Fibroblast of skin of back (primary cell): ENCODE measurements at places on chromosomes 5 and 9.
A peak's percentile ranks its signal among the peaks of the same experiment; 100 is the strongest.

GRCh38 chr9:85427772-85428171, 314.0 kb downstream of the AGTPBP1 start:
- no peak for DNase-seq

GRCh38 chr5:31148959-31149475, 44.5 kb upstream of the CDH6 start:
- peak; percentile 36 for DNase-seq

DNA sequence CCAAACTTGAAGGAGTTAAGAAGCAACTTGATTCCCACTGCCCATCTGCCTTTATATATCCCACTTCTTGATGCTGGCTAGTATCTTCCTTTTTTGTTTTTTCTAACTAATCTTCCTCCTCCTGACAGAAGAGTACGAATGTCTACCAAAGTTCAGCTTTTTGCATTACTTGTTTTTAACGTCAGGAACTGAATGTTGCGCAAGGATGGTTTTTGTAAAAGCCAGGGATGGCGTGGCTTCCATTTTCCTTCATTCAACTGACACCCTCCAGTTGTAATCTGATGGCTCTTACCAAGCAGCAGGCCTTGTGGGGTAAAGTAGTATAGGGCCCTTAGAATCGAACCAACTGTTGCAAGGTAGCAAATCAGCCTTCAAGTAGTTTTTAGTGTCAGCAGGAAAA, 70.8 kb upstream of the GPR151 start:
- DNase-seq = no peak

DNA sequence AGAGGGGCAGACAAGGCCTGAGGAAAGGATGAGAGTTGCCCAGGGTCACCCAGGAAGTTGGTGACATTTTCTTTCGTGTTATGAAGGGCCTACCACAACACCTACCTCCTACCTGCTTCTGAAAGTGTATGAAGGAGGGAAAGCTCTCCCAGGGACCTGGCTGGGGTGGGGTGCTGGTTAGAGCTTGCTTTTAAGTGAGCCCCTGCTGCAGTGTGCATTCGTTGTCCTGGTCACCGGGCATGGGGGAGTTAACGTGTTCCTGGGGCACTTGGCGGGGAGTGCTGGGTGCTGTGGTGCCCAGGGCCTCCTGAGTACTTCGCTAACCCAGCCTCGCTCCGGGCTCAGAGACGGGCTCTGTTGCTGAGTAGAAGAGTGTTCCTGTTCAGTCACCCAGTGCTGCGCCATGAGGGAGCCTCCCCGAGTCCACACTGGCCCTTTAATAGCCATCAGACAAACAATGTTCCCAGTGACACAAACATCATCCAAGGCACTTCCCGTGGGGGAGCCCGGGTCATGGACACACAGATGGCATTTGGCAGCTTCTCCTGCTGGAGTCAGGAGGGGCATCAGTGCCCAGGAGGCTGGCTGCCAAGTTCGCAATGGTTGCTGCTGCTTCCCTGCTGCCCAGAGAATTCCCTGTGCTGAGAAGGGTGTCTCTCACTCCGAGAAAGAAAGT, 85.7 kb downstream of the AMBP start:
- DNase-seq = no peak

GRCh38 chr5:74514888-74515551, 125.5 kb downstream of the ENC1 start:
- no peak for DNase-seq

DNA sequence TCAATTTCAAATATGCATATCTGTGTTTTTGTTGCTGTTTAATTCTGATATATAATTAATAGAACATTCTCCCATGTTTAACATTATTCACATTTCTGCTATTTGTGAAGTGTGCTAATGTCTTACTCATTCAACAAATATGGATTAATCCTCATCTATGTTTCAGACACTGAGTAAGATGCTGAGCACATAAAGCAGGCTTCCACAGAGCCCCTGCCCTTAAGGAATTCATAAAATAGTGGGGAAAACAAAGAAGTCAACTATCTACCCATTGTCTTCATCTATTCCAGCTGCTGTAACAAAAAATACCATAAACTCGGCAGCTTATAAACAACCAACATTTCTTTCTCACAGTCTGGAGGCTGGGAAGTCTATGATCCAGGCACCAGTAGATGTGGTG, 333.3 kb downstream of the SEMA5A start:
- DNase-seq = peak; percentile 61

DNA sequence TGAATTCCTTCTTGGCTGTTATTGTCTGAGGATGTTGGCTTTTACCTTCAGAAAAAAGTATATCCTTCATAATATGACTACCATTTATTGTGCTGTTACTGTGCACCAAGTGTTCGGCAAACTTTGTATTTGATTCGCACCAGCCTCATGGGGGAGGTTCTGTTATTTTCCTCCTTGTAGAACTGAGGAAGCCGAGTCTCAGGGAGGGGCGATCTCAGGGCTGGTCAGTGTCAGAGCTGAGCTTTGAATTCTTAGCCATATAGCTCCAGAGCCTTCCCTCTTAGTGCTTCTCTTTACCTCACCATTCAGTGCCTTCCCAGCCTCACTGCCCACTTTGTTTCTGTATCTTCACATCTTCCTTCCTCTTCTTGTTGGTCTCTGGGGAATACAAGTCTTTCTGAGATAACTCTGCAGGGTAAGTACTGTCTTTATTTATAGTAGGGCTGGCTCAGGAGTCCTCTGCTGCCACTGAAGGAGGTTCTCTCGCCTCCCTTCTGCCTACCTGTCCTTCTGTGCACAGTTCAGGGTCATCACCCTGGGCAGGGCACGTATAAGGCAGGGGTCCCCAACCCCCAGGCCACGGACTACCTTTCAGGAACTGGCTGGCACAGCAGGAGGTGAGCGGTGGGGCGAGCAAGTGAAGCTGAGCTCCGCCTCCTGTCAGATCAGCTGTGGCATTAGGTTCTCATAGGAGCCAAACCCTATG, 48.4 kb downstream of the GALNT10 start:
- DNase-seq = no peak

- no peak for DNase-seq
Observed at GRCh38 chr9:129889122-129889940, 54.1 kb downstream of the USP20 start.

GRCh38 chr5:138610415-138610917, 35.3 kb upstream of the HSPA9 start:
- no peak for DNase-seq

GRCh38 chr9:94779031-94779430, 52.5 kb downstream of the AOPEP start:
- DNase-seq = no peak

DNA sequence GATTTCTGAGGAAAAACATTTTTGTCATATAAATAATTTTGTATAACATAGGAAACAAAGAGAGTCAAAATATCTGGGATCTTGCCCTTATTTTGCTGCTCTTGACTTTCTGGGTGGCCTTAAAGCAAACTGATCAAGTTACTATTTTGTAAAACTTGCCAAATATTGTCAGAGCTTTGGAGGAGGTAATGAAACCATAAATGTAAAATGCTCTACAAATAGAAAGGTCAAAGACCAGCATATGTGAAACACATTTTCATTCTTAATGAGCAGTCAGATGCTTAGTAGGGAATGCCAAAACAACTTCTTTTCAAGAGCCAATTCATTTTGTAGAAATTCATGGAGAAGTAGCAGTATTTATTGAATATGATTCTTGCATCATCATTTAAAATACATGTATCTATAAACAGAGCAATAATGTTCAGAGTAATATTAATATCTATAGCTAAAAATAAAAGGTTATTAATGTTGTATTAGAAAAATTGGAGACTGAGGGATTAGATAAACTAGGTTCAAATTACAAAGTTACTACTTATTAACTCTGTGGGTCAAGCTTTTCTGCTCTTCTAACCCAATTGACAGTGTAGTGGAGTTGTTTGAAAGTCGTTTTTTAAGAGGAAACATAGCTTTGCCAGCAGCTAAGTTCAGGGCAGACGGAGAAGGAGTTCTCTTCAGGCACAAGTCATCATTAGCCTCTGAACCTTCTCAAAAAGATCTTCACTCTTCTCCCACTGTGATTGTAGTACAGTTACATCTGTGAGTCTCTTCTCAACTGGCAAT, 2053.1 kb downstream of the EFNA5 start:
- no peak for DNase-seq

DNA sequence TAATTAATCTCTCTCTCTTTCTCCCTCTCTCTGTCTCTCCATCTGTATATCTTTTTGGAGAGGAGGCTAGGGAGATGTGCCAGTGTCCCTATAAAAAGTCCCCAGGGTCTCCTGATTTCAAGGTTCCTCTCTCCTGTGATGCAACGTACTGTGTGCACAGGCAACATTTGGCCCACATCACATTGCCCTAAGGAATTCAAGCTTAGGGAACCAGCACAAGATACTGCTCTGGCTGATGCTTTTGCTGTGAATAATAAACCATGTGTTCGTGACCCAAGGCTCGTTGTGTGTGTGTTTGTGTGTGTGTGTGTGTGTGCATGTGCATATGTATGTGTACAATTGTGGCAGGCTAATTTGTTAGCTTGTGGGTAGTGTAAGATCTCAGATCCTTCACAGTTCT, 9.7 kb downstream of the SPATA9 start:
- DNase-seq = peak; percentile 36

DNA sequence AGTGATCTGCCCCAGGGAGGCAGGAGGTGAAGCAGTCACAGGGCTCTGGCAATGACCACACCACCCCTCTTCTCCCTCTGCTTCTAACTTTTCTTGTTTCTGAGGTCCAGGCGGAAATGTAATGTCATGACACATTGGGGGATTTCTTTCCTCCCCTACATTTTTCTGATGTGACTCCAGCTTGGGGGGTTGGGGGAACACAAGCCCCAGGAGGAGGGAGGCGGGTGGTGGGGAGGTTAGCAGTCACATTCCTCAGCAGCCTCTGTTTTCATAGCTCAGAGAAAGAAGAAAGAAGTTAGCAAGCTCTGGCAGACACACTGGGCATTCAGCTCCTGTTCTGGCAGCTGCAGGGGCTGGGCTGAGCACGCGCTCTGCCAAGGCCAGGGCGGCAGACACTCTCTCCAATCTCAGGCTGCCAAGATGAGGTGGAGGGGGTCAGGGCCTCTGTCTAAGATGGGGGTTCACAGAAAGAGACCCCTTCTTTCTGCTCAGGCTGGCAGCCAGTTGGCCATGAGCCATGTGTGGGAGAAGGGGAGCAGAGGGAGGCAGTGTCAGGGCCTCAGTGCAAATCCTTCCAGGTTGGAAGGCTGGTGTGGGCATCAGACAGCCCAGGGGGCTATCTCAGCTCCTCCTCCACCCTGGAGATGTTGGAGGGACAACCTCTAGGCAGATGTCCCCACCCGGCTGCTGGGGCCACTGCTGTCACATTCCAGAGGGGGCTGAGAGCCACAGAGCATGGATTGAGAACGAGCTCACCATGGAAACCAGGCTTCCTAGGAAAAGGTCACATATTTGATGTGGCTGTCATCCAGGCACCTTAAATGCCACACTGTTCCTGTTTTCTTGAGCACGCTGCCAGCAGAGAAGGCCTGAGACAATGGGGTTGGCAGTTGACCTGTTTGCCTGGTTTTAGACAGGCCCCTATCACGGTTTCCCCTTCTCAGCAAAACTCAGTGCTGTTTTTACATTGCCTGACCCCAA, 20.1 kb upstream of the PFDN1 start:
- peak; percentile 99 for DNase-seq

- peak; percentile 25 for DNase-seq
Observed at GRCh38 chr9:69115621-69116020, 58.5 kb upstream of the TJP2 start.

- DNase-seq = peak; percentile 94
Observed at GRCh38 chr5:180330810-180331646, 22.1 kb downstream of the GFPT2 start.

DNA sequence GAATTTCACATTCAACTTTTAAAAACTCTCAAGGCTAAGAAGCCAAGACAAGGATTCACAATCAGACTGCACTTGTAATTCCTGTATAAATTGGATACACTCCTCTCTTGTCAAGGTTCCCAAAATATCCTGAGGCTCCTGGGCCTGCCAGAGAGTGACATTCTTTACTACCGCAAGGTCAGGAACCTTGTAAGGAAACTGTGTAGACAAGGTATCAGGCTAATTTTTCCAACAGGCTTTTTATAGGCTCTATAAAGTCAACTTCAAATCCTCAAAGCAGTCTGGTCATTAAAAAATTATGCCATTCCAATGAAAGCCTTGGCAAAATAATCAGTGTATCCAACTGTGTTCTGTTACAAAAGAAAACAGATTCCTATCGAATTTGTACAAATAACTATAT, 15.5 kb upstream of the PAIP1 start:
- DNase-seq = no peak

DNA sequence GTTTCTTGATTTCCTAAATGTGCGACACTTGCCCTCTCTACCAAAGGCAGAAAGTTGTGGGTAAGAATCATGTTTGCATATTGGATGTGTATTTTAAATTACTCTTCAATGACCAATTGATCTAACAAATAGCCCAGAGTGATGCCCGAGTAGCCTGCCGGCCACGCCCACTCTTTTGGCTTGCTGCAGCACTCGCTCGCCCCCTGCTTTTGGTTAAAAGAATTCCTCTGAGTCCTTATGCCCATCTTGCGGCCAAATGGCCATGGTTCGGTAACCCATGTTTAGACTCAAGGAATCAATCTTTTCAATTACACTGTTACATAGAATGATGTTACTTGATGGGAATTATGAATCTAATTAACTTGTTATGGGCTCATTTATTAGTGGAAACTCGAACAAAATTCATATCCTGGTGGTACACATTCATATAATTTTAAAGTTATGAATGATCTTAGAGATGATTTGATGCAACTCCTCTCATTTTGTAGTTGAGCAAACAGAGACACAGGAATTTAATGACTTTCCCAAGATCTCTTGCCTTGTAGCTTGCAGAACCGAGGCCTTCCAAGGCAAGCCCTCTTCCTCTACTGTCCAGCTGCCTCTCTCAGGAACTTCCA, 36.5 kb downstream of the PPIC start:
- DNase-seq = peak; percentile 33

DNA sequence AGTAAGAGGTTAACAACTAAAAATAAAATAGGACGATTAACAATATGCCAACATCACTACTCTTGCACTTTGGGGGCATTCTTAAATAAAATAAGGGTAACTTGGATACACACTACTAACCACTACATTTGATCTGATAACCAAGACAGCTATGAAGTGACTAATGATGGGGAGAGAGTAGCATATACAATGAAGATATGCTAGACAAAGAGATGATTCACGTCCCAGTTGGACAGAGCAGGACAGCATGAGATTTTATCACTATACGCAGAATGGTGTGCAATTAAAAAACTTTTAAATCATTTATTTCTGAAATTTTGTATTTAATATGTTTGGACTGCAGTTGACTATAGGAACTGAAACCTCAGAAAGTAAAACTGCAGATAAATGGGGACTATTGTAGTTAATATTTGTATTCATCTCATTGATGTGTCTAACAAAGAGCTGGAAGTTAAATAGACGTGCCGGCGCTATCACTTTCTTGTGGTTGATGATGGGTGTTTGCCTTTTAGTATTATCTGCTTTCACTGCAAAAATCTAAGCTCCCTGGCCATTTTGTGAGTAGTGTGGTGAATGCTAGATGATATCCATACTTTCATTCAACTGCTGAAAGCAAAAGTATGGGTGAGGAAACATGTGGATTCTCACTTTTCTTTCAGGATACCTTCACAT, 18.7 kb downstream of the GIN1 start:
- no peak for DNase-seq

DNA sequence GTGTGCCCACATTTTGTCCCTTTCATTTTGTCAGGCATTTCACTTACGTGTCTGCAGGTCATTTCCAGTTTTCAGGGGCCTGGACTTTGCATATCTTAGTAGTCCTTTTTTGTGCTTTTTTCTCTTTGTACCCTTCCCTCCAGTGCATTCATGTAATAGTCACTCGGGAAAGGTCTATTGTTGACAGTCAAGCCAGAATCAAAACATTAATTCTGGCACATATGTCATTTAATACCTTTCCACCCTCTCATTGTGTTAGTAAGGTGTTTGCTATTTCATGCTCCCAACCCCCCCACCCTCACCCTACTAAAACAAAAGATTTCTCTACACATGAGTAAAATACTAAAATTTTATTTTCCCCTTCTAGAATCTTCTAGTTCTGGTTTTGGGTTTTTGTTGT, 42.7 kb downstream of the UGCG start:
- DNase-seq = peak; percentile 30
